ENCODE measurements at places on chromosomes 2 and 18.

DNA sequence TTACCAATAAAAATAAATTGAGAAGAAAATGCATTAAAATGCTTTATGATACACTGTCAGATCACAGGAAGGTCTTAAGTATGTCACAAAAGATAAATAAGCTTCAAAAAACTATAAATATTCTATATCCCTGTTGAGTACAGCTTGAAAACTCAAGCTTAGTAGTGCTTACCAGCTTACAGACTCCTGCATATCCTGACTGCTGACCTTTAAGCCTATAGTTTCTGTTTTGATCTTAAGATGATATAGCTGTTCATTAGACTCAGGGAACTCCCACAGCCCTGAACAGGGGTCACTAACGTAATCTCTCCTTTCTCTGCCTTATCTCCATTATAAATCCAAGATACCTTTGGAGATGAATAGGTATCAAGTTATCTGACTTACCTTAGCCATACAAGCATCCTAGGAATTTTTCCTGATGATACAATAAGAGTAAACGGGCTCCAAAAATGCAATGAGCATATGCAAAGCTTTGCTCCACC lies 93.7 kb upstream of the RBBP8 start:
- no peak for DNase-seq

DNA sequence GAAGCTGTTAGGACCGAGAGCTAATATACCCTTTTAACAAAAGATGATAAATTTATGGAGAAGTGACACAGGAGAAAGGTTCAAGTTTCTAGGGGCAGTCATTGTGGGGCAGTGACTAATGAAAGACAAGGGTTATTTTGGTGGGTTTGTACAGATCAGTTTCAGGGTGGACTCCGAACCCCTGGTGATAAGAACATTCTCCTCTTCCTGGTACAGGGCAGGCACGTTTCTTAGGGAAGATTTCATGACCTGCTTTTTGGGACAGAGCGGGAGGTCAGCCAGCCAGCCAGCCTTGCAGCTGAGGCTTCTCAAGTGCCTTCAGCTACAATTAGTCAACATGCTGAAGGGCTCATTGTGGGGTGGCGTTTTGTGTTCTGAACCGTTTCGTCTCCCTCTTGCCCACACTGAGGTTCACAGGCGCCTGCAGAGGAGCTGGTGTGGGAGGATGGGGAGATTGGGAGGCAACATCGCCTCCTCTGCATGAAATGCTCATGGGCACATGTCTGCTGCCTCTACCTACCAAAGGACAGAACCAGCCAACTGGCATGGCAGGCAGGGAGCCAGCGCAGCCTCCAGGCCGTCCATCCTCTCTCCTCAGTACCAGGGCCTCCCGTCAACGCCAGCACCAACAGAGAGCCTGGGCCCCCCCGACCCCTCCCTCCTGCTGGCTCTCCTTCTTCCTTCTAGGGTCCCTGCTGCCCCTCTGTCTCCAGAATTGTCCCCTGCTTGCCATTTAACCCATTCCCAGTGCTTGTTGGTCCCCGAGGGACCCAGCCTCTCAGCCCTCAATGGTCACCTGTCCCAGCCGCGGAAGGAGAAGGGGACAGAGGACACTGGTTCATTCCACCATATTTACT lies 9.6 kb downstream of the CHMP1B start:
- no peak for DNase-seq

GRCh38 chr2:220509096-220509757 lies 881.8 kb downstream of the SLC4A3 start:
- peak; percentile 12 for DNase-seq

DNA sequence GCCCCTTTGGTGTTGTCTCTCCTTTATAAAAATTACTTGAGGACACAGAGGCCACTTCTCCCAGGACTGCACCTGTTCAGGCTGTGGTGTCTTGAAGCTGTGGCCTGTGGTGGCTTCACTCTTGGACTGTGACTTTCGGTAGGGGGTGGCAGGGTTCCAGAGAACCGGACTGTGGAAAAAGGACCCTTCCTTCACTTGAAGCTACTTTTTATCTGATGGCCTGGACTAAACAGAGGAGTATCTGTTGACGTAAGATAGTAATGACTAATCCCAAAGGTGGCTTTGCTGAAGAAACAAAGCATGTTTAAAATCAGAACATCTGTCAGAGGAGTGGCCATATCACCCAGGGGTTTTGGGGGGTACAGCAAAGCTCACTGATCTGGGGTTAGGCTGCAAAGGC lies 60.8 kb downstream of the CENPO start:
- DNase-seq = no peak

GRCh38 chr2:98470851-98471255 lies 26.2 kb downstream of the INPP4A start:
- DNase-seq = no peak

GRCh38 chr2:70705160-70705850 lies 62.7 kb downstream of the ADD2 start:
- DNase-seq = no peak

- DNase-seq = no peak
These were observed 56.3 kb upstream of the UBXN4 start for GRCh38 chr2:135685361-135685760.

DNA sequence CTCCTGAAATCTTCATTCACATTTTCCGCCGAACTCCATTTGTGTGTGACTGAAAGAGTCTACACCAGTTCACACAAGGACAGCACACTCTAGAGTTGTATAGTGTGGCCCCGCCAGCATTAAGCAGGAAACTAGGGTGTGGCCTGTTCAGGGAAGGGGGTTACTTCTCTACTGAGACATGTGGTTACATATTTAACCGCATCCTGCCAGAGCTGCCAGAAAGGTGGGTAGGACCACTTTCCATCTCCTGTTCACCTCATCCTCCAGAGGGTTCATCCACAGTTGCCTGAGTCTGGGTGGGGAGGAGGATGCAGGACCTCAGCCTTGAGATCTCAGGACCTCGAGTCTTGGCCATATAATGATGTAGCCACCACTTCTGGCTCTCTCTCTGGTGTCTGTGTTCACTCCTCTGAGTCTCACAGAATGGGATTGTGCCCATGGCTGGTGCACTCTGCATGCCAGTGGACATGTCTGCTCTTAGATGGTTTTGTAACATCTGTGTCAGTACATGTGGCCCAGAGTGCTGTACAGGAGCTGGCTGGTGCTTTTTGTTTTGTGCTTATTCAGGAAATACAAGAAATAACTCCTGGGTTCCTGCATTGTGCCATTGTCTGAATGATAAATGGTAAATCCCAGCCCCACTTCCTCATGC lies 7.7 kb upstream of the SP140L start:
- DNase-seq = no peak

DNA sequence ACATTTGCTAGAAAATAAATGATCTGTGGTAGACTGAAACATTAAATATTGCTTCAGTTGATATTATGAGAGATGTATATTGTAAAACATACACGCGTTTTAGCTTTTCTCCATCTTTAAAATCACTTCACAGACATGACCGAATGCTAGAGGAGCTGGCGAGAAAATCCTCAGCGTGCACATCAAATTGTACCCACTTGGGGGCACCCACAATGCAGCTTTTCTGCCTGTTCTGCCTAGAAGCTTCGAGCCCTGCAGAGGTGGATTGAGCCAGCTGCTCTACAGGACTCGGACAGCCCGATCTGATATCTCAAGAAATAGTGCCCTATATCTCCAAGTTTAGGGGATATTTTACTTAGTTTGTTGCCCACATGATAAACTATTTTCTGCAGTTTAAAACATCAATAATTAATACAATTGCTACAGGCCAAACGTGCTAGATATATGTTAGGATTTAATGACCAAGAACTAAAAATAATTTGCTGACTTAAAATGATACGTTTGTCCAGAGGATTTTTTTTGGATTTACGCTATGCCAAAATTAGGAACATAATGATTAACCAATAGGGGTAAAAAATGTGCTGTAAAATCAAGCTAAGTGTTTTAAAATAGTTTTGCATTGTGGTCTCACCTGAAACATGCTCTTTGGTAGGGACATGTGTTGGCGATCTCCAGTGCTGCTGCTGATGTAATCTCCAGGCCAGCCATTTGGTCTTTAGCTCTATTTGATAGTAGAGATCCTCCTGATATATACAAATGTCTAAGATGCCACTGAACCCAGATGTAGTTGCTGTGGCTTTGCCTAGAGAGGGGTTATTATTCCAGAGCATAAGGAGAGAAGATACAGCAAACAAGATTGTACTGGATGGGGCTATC lies 22.3 kb upstream of the ATP5MC3 start:
- DNase-seq = no peak

- DNase-seq = no peak
These were observed 460.7 kb upstream of the MEIS1 start for GRCh38 chr2:65974067-65974723.

GRCh38 chr2:98419544-98419943 lies 25.1 kb upstream of the INPP4A start:
- DNase-seq = no peak

DNA sequence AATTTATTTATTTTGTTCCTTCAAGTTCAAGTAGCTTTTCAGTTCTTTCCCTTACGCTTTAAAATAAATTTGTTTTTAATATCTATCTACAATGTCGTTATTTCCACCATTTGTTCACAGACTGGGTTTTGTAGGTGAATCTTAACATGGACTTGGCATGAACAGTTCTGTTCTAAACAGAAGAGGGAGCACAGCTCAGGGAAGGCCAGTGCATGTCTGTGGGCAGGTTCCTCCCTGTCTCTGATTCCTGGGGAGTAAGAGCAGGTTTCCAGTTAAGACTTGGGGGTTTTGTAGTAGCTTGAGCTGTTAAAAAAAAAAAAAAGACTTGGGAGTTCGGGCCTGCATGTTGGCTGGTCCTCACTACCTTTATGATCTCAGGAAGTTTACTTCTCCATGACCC lies 11.1 kb downstream of the TTL start:
- no peak for DNase-seq

DNA sequence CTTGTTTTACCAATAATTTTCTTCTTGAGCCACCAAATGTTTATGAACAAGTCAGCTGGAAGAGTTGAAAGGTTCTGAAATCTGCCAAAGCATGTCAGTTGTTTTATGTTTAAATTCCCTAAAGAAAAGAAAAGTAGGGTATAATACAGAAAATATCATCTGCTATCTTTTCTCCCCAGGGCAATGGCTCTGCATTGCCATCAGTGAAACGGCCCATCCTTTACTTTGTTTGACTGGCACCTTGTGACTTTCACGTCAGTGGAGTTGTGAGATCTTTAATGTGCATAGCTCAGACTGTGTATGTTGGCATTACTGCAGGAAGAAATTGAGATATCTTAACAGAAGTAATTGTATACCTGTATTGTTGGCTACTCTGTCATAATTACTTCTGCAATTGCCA lies 239.9 kb downstream of the THSD7B start:
- no peak for DNase-seq

DNA sequence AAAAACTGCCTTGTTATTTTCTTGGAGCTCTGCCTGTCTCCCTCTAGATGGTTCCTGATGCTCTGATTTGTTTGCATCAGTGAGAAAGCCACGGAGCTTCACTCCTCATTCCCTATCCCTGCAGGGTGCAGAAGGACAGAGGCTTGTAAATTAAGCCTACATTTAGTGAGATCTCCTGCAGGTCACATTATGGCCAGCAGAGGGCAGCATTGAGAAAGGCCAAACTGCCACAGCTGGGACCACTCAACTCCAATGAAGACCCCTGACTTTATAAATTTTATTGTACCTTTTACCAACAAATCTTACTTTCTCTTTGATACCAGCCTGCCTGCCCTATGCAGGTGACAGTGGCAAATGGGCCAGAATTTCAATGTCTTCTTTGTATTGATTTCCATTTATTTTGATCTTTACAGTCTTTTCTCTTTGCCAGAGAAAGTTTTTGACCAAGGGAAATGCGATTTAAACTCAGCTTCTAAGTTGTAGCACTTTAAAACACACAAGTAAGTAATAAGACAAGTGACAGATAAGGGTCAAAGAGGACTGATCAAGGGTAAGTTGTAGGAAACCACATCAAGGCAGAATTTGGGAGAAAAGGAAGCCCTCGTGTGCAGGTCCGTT lies 1029.1 kb upstream of the KLHL29 start:
- no peak for DNase-seq

DNA sequence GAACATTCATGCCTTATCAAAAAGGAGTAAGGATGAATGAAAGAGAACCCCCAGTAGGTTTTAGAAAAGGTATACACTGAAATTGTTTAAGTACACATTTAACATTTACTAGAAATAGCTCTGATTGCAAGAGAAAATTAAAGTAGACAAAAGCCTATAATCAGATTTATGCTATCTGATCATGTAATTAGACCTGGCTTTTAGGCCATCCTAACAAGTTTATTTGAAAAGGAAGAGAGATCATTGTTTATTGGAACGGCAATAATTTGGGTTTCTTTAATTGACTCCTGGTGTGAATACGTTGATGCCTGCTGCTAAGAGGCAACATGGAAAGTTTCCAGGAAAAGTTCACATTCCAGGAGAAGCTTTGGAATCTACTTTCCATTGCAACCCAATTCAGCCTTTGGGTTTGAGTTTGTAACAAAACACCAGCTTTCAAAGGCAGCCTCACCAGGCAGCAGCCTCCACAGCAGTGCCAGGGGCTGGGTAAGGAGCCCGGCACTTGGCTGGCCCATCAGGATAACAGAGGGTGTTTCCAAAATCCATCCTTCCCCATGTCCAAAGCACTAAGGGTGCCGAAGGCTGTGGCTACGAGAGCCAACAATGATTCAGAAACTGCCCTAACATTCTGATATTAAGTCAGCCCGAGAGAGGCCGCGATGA lies 18.0 kb downstream of the FZD7 start:
- DNase-seq = no peak

- no peak for DNase-seq
These were observed 41.8 kb downstream of the KCTD18 start for GRCh38 chr2:200467806-200468681.

- DNase-seq = peak; percentile 44
These were observed 804.7 kb upstream of the PIK3C3 start for GRCh38 chr18:41150316-41150715.

GRCh38 chr2:131077966-131078365 lies 15.3 kb downstream of the FAM168B start:
- DNase-seq = no peak

DNA sequence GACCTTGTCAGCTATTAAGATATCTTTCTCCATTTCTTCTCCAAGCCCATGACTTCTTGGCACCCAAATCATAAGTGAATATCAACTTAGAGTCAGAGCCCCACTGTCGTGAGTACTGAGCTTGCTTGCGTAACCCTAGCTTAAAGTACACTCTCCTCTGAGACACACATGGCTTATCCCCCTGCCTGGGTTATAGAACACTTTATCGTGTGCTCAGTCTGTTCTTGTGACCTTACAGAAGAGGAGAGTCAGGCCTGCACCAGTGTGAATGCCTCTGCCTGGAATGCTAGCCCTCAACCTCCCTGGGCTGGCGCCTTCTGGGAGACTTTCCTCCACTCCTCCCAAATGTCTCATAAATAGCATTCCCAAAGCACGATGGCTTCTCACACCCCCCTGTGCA lies 79.3 kb downstream of the CEP192 start:
- DNase-seq = no peak

DNA sequence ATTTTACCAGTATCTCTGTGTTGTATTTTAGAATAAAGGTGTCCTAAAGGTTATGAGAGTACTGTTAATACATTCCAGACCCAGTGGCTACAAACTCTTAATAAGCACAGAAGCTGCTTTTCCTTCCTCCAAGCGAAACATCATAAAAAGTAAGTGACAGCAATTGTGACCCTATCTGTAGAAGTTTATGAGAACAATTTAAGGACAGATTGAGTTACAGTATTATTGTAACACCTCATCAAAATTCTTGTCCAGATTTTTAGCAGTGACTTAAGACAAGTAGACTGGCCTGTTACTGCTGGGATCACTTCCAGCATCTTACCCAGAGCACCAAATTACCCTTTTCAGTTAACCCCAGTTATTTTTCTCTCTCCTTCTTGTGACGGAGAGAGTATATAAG lies 154.6 kb downstream of the ERBB4 start:
- no peak for DNase-seq

- DNase-seq = no peak
These were observed 415.8 kb upstream of the TRIB2 start for GRCh38 chr2:12300927-12301326.
